ENCODE measurements at places on chromosomes 2 and 18.

DNA sequence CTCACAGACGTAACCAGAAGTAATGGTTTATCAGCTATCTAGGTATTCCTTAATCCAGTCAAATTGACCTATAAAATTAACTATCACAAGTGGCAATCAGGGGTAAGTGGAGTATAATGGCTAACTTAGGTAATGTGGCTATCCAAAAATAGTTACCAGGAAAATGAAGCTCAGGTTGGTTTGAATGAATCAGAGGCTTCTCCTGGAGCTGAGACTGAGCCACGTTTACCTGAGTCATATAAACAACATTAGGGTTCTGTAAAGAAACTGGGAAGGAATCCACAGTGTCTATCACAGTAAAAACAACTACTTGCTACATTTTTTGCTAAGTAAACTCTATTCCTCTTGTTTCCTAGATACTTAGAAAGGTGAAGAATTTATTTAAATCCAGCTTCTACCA is 236.0 kb upstream of the SPHKAP start:
- DNase-seq, result no peak

GRCh38 chr2:63926815-63927214 is 85.1 kb downstream of the UGP2 start:
- no peak for DNase-seq

DNA sequence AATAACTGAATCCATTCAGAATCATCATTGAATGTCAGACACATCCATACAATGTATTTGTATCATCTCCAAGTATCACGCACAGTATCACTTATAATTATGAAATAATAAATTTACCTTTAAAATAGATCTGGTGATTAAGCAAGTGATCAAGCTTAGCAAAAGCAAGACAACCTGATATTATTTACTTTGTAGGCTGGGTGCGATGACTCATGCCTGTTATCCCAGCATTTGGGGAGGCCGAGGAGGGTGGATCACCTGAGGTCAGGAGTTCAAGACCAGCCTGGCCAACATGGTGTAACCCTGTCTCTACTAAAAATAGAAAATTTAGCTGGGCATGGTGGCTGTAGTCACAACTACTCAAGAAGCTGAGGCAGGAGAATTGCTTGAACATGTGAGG is 421.0 kb upstream of the NETO1 start:
- DNase-seq, result no peak

DNA sequence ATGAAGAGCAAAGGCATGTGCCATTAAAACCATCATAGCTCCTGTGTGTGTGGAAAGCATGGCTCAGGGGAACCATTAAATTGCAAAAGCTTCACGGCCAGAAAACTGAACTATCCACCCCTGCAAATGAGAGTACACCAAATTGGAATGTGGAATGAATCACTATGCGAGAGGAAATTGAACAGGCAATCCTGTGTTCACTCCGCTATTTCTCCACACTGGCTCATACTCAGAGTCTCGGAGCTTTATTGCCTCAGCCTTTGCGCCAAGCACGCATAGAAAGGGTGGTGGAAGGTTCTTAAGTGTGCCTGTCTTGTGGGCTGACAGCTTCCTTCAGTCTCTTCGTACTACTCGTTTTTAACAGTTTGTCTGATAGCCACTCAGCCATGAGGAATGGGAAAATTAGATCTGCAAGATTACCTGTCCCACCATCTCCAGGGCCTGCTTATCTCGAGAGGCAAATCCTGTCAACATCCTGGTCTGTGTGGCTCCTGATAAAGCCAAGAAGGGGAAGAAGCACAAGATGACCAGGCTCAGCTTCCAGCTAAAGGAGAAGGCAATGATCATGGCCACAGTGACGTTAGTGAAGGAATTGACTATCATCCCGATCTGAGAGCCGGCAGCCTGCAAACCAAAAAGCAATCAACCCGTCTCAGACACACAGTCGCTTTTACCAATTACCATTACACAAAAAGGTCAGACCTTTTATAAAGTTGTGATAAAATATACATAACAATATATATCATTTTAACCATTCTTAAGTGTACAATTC is 34.9 kb downstream of the G6PC2 start:
- DNase-seq, result no peak

- DNase-seq, result no peak
These were observed 169.3 kb downstream of the SETBP1 start for GRCh38 chr18:44850001-44850400.

GRCh38 chr2:102226171-102226570 is 39.3 kb downstream of the IL1RL2 start:
- DNase-seq, result no peak

DNA sequence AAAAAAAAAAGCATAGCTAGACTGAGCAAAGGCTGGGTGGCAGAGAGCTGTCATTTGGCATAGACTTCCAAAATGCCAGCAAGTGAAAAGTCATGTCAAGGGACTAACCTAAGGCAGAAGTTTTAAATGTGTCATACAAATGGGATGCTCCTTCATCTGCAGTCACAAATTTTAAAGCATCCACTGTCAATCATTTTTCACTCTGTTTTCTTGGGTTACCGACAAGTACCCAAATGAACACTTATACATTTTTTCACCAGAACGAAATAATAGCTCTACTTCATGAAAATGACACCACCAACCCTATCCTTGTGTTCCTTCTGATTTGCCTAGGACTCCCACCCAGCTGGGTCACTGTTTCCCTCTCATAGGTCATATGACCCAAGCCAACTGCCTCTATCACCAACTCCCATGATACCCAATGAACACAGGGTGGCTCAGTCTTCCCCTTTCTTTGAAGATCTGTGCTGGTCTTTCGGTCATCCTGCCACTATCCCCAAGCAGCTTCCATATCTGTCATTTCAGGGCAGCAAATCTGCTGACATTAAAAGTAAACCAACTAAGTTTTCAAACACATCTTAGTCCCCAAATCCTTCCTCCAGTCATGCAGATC is 21.5 kb downstream of the KLF7 start:
- no peak for DNase-seq

- no peak for DNase-seq
These were observed 68.8 kb upstream of the SPTBN1 start for GRCh38 chr2:54387059-54387991.

DNA sequence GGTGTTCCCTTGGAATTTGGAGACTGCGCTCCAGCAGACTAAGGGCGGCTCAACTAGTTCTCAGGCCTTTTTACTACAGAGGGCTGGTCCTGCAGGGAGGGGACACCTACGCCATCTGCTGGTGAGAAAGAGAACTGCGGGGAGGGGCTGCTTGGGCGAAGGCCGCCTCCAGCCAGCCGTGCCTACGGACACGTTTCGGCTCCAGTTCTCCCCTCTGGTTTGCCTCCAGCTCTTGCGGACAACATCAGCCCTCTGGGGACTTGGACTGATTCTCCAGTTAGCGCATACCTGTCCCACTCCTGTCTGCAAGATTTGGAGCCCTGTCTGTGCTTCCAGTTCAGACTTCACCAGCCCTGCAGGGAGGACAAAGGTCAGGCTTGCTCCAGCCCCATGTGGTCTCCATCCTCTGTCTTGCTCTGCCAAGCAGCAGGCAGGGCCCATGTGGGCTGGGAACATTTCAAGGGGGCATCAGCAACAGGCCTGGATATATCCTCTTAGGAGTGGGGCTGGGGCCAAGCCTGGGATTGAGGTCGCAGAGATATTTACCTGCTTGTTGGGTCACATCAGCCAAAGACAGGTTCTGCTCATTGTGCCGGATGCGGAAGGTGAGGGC is 10.3 kb downstream of the PTPRN start:
- DNase-seq, result peak; percentile 67

DNA sequence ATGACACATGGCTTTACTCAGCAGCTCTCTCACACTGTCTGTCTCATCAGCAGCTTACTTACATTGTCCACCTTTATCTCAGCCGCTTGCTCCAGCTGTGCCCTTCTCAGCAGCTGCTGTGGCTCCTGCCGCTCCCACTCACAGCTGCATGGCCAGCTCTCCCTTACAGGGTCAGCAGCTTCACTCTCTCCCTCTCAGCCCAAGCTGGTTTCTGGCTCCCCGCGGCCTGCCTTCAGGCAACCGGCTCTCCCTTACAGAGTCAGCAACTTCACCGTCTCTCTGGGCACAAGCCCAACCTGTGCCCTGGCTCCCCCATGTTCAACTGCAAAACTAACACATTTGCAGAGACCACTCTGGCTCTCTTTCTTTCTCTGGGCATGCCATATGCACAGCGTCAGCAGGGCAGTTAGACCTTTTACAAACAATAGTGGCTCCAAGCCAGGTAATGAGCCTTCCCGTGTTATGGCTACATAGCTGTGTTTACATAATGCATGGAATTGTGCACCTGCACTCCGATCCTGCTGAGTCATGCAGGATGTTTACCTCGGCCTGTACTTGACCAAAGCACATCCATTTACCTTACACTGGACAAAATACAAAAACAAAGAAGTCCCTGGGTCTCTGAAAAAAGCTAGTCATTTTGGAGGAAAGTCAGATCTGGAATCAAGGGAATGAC is 167.3 kb downstream of the DOK6 start:
- no peak for DNase-seq

- DNase-seq, result no peak
These were observed 301.8 kb downstream of the XIRP2 start for GRCh38 chr2:167190053-167190452.

- no peak for DNase-seq
These were observed 11.6 kb upstream of the TAF1B start for GRCh38 chr2:9831670-9832069.

DNA sequence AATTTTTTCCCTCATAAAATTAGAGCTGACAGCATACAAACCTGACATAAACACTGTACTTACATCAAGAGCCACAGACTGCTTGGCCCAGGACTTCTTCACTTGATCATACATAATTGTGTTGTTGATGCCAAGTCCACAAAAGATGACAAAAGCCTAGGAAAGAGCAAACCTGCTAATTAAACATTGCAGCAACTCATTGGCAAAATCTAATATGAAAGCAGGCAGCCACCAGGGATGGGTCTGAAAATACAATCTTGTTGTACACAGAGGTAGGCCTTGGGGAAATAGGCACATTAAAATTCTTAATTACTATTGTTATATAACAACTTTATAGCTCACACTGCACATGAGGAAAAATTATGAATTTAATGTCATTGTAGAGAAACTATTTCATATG is 255.8 kb downstream of the PDE11A start:
- no peak for DNase-seq

DNA sequence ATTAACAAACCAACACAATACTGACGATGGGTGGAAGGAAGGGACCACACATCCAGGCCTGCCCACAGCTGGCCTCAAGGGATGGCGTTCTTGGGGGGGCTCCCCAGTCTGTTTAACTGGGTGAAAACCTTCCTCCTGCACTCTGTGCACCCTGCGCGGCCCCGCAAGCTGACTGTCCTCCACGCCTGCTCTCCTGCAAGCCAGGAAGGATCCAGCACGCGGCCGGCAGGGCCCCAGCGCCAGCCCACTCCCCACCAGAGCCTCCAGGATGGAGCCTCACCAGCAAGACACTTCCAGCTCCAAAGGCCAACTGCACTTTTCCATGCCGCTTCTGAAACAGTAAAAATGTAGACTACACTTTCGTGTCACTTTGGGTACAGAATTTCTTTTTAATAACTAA is 135.1 kb downstream of the ZNF516 start:
- no peak for DNase-seq

DNA sequence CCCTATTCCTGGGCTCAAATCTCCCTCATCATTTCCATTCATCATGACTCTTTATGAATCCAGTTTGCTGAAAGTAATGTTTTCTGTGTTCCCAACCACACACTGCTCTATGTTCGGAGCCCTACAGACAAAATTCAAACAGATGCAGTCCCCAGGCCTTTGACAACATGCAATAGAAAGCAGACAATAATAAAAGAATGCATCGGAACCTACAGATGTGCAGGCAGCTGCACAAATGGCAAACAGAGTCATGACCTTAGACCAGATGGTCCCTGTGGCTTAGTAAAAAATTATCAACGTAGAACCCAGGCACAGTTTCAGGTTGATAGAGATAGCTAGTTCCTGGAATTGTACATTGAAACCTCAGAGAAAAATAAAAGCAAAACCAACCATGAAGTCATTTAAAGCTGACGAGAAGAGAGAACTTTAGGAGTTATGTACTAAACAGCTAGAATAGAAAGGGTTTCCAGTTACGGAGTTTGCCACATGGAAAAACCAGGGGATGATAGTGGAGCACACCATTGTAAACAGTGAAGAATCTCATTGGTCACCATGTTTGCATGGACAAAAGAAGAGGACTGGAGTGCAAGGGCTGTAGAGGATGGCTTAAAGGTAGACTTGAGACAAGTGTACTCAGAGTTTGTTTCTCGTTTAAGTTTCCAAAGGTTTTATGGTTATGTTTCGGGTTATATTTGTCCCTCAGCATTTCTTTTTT is 23.2 kb upstream of the ACVR1 start:
- DNase-seq, result no peak

DNA sequence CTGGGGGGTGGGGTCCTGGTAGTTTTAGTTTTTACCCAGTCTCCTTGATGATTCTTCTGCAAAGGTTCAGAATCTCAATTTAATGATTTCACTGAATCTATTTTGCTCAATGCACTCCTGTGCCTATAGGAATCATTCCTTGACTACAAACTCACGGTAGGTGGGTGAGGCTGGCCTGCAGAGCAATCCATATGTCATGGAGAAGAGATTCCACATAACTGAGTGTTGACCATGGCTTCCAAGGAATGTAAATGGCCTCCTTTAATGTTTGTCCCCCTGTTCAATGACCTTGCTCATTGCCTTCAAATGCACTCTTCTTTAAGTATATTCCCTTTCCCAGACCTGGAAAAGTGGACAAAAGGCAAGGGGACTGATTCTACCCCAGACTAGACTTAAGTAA is 12.5 kb downstream of the FAP start:
- no peak for DNase-seq

DNA sequence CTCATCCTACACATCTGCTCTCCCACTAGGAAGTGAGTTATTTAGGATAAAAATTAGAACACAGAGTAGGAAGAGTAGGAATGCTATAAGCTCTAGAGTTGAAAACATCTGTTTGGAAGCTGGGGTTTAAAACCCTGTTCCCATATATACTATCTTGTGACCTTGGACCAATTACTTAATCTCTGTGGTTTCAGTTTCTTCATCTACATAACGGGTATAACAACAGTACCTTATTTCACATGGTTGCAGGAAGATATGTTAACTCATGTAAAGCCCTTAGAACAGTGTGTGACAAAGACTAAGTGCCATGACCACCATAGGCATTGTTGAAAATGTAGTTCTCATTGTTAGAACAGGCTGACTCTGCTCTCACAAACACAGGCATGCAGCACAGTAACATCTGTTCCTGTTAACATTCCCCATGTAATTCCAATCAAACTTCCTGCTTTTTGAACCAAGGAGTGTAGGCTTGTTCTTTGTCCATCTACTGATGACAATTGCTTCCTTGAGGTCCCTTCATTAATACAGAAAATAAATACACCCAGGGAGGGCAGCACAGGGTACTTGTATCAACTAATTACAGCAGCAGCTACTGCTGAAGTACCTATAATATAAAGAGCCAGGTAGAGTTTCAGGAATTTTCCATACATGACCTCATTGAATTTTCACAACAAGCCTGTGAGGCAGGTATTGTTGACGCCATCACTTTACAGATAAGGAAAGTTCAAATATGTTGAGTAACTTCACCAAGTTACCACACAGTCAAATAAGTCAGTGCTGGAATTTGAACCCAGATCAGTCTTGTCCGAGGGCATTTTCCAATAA is 204.2 kb downstream of the L3MBTL4 start:
- no peak for DNase-seq

All from NCI-H524 (cell line).